Muscle of leg (tissue), 16 donors: ENCODE measurements at places on chromosomes 4 and X. TPM values are rescaled to one million over a fixed set of nuclear protein-coding genes. Genes with fewer than 3 reads are reported as not detected.

RBM41 gene
- polyA plus RNA-seq, result 5.1 TPM

RBMXL3 gene
- not detected for polyA plus RNA-seq

PABPC5 gene
- 5.8 TPM for polyA plus RNA-seq

SSX7 gene
- not detected for polyA plus RNA-seq

CAPN6 gene
- polyA plus RNA-seq, result 549 TPM

HERC5 gene
- 1.6 TPM for polyA plus RNA-seq

CT45A2 gene
- not detected for polyA plus RNA-seq

AMBN gene
- not detected for polyA plus RNA-seq

CFAP97 gene
- polyA plus RNA-seq, result 25.7 TPM
